ENCODE measurements at places on chromosomes 2 and 18.

- no peak for DNase-seq
Observed at GRCh38 chr2:241894056-241894641, 24.6 kb downstream of the RTP5 start.

GRCh38 chr2:8271461-8271860, 410.4 kb upstream of the ID2 start:
- DNase-seq: no peak

DNA sequence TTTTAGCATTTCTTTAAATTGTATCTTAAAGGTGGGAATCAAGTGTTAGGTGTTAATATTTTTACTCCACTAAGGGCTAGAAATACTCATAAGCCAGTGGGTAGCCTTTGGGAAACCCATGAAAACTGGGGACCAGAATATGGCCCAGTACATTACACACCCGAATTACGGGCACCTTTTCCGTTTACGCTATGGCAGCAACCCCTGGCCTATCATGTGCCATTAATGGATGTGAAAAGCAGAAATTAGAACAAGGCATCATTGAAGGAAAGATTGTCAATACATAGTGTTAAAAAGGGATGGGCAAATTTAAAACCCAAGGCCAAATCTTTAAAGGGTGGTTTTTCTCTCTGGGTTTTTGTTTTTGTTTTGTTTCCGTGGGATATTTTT, 781 bp downstream of the FARP2 start:
- DNase-seq: no peak

DNA sequence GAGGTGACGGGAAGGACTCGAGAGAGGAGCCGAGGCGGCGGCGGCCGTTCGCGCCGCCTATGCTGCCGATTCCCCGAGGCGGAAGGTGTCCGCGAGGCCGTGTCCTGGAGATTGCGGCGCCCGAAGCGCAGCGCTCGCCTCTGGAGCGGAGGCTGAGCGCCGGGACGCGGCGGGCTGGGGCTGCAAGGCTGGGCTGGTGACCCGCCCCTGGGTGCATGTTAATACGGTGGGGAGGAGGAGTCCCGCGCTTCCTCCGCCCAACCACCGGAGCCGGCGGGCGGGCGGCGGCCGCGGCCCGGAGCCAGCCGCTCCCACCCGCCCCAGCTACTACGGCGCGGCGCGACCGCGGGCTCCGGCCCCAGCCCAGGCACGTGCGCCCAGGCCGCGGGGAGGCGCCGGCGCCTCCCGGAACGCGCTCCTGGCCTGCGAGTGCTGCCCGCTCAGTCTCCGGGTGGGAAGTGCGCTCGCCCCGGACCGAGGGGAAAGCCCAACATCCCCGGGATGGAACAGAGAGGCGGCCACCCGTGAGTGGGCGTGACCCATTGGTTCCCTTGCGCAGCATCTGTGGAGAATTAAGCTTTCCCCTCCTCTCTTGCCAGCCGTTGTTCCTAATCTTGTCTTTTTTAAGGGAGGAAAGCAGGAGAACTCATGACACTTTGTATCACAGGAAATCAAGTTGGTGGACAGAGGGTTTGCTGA, at the start of gene DLGAP1:
DLGAP1 (minus strand) TSS at position 195 of the 699 bp plus-strand sequence.
- DNase-seq: no peak

GRCh38 chr18:79315596-79315995, 80.1 kb upstream of the NFATC1 start:
- no peak for DNase-seq

DNA sequence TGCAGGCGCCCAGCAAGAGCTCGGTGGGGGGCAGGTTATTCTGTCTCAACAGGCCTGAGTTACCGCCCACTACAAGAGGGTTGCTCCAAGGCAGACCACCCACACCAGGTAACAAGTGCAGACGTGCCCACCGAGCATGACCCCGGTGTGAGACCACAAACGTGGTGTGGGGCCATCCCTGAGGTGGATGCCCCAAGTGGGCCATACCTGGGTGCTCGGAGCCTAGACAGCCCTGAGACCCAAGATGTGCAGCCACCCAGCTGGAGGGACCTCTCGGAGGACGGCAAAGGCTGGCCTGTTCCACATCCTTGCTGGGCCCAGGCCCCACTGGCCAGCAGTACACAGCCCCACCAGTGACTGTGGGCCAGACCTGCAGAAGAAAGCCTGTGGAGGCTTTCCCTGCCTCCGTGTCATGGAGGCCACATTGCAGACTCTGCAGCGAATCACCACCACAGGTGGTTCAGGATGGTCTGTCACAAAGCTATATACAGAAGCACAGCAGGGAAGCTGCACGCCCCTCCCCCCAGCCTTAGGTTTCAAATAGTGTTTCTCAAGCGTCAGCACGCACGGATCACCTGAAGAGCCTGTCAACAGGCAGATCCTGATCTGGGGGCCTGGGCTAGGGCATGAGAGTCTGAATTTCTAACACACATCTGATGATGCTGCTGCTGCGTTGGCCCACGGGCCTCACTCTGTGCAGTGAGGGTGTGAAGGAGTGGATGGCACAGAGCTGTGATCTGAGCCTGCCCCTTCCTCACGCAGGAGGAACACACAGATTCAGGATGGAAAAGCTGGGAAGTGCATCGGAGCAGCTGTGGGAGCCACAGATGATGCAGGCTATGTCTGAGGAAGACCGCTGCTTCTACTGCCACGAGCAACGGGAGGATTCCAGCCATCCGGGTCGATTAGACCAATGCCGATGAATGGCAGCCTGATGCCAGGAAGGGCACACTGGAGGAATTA, 96.8 kb downstream of the UXS1 start:
- DNase-seq: no peak

- no peak for DNase-seq
Observed at GRCh38 chr18:48077291-48077690, 146.8 kb upstream of the SMAD2 start.

DNA sequence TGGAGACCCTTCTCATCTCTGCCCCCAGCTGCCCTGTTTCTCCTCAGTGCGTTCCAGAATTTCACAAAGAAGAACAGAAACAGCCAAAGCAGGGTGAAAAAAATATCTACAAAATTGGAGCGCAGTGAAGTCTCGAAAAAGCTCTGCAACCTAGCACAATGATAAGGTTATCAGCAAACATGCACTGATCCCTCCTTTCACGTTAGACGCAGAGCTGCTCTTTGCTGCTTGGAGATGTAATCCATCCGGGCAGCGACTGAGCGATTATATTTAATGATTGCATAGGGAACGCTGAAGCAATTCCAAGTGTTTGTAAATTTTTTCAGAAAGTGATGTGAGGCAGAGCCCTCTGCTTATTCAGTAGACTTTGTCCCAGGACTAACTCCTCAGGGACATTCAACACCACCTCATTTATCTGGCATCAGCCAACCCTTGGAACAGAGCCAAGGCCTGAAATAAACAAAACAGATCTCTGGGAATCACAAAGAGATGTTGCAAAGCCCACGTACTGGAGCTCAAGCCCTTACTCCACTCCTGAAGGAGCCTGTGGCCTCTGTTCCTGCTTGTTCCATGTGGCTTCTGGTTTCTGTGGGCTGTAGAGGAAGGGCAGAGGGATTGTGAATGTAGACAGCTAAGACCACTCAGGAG, 172.6 kb upstream of the BCL2L11 start:
- no peak for DNase-seq

DNA sequence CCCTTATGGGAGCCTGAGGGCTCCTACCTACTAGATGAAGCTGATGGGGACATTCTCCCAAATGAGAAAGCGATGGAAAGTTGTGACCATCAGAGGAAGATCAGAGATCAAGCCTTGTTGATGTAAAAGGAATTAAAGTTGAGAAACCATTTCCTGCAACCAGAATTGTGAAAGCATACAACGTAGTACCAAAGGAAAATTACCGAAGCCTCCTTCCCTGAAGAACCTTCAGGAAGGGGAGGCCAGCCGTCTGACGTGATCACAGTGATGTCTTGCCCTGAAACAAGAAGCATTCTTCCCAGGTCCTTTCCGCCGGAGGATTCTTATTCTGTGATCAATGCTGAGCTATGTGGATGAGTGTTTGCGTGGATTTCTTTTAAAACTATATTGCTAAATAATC, 211.6 kb upstream of the TNP1 start:
- no peak for DNase-seq

DNA sequence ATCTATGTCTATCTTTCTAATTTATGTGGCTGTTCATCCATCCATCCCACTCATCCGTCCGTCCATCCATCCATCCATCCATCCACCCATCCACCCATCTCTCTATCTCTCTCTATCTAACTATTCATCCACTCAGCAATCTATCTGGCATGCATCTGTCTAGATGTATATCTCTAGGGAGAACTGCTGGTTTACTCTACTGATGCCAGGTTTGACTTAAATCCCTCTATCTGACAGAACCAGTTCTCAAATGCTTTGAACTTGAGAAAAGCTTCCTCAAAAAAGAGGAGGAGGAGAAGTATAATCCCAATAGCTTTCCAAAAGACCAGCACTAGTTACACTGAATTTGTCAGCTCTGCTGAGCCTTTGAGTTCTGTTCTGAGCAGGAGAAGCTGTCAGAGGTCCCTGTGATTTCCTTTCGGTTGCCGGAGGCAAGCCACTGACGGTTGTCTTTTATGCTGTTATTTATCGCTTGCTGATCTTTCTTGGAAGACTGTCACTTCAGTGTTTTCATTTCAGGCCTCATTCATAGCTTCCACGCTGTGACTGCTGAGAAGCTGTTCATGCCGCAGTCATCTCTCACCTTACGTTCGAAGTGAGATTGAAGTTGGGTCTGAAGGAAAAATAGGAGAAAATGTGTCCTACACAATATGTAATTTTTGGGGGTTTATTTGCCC, 129.4 kb upstream of the UXS1 start:
- DNase-seq: no peak

GRCh38 chr2:3647831-3648651, 10.0 kb upstream of the ALLC start:
- DNase-seq: no peak

Data from A549 (cell line).